ENCODE measurements at places on chromosomes 1 and 21.

- no peak for DNase-seq
Measured at GRCh38 chr1:240093120-240093961, 1.7 kb downstream of the FMN2 start.

GRCh38 chr1:203158423-203158822, 17.2 kb downstream of the MYBPH start:
- no peak for DNase-seq

- DNase-seq: no peak
Measured at GRCh38 chr1:56448529-56449300, 130.6 kb downstream of the PLPP3 start.

DNA sequence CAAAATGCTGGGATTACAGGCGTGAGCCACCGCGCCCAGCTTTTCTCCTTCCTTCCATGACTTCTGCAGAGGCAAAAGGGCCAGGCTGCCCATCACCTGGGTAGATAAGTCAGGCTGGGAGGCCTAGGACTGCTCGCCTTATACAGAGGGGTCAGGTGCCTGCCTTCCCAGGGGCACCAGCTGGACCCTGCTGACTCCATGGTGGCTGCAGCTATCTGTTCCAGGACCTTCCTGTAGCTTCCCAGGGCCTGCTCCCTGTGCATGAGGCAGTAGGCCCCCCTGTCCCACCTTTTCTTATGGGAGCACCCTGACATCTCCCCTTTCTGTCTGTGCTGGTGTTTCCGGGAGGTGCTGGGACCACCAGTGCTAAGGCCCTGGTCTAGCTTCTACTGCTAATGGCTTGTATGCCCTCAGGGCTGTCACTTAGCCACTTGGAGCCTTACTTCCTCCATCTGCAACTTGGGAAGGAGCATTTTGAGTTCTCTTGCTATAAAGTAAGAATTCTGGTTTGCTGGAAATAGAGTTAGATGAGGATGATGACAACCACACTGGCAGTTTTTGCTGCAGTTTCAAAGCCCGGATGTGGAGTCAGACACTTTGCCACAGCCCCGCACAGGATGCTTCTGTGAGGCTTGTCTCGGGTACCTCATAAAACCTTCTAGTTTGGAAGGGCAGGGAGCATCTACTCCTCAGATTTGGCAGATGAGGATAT, 14.4 kb downstream of the SOX13 start:
- DNase-seq: no peak

DNA sequence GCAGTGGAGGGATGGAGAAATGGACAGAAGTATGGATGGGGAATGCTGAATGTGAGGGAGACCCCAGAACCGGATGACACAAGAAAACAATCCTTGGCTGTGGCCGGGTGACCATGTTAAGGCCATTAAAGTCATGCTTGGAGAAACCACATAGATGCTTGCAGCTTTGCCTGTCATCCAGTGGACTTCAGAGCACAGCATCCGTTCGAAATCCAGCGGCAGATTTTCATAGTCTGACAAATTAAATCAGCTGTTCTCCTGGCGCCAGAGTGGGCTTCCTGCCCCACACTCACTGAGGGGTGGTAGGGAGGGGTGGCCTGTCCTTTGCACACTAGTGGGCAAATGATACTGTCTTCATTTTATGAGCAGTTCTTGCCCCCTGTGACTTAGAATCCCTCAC, 35.1 kb downstream of the ABCG1 start:
- DNase-seq: no peak

DNA sequence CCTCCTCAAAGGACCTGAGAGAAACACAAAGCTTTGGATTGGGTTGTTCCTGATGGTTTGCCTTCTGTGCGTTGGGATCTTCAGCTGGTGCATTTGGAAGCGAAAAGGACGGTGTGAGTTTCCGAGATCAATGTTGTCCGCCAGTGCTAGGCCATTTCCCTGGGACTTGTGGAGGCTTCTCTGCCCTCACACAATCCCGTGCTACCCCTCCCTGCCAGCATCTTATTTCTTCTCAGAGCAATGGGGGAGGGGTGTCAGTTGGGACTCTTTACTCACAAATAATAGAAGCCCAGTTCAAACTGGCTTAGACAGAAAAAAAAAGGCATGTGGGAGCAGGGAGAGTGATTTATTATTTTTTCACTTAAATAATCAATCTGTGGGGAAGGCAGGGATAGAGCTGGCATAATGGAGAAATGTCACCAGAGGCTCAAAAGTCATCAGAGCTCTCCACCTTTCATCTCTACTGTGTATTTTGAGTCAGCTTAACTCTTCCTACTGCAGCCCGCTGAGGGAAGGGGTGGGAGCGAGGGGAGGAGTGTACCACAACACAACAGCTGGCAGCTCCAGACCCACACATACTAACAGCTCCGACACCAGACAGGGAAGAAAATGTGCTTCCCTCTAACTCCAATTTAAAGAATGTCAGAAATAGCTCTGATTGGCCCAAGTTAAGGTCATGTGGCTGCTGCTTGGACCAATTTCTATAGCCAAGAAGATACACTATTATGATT, 22.4 kb downstream of the LY9 start:
- no peak for DNase-seq

DNA sequence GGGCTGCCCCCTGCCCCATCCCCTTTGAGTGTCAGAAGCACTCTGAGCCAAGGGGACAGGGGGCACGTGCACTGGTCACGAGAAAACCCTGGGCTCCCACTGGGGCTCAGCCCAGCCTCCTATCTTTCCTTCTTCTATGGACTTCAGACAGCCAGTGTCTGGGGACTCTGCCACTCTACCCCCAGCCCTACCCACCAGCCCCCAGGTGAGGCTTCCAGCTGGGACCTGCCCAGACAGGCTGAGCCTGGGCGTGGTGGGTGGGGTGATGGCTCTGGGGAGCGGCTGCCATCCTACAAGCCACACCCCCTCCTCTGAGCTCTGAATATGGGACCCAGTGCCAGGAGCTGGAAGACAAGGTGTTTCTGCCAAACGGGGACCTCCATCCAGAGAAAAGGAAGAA, 8.0 kb upstream of the SFN start:
- no peak for DNase-seq

- DNase-seq: no peak
Measured at GRCh38 chr1:5125208-5125607, 470.8 kb downstream of the AJAP1 start.

DNA sequence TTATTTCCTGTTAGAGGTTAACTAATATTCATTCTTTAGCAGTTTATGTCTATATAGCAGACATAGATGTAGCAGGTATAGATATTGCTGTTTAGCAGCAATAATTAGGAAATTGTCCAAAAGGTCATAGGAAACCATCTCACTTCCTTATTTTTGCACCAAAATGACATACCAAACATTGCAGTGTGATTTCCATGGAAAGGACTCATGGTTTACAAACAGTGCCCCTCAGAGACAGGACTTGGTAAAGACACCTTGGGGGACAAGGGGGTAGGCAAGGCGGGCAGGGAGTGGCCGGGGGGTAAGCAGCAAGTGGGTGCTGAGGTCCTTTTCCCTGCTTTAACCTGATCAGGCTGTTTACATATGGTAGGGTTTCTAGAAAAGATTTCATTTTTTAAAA, 30.5 kb downstream of the BATF3 start:
- no peak for DNase-seq

GRCh38 chr1:89872567-89872966, 51.7 kb downstream of the LRRC8D start:
- DNase-seq: no peak

DNA sequence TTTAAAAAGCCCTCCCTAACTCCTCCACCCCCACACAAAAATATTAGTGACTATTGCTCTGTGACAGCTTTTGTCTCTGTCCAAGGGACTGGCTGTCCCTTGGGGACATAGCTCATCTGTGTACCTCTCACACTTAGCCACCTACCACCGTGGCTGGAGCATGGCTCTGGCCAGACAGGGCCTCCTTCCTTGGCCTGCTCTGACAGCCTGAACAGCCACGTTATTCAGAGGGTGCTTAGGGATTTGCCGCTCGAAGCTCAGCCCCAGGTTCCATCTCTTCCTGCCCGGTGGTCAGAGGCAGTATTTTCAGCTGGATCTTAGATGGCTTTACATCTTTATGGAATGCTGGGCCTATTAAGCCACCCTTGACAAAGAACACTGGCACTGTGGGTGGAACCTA, 6.1 kb upstream of the CELSR2 start:
- no peak for DNase-seq

DNA sequence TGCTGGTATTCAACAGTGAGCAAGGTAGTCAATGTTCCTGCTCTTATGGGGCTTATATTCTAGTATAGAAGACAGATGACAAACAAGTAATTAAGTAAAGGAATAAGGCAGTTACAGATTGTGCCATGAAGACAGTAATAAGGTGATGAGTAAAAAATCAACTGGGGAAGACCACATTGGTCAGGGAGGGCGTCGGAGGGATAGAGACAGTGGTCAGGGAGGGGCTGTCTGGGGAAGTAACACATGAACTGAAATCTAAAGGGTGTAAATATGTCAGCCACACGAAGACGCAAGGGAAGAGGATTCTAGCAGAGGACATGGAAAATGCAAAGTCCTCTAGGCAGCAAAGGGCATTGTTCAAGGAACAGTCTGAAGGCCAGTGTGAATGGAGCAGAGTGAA, 10.1 kb downstream of the IL12RB2 start:
- DNase-seq: no peak

- DNase-seq: no peak
Measured at GRCh38 chr21:28142697-28143096, 850.0 kb downstream of the LTN1 start.

- no peak for DNase-seq
Measured at GRCh38 chr1:50074931-50075330, 33.8 kb upstream of the ELAVL4 start.

Measured in Ammon's horn (tissue), 1 donor.